ENCODE measurements at places on chromosomes 1 and 21.

GRCh38 chr1:72521659-72522058 is 239.3 kb upstream of the NEGR1 start:
- DNase-seq: no peak

DNA sequence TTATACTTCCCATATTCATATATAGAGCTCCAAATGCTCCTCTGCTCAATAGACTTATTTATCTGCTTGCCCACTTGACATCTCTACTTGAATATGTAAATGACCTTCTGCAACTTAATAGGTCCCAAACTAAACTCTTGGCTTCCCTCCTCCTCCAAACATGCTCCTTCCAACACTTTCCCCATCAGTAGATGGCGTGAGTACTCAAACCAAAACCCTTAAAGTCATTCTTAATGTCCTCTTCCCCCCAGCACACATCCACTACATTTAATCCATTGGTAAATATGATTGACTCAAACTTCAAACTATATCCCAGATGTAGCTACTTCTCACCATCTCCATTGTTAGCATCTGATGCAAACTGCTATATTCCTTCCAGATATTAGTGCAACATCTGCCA is 48.5 kb upstream of the PBX1 start:
- DNase-seq: no peak

- no peak for DNase-seq
These were observed 3.4 kb downstream of the PRELP start for GRCh38 chr1:203478986-203479385.

DNA sequence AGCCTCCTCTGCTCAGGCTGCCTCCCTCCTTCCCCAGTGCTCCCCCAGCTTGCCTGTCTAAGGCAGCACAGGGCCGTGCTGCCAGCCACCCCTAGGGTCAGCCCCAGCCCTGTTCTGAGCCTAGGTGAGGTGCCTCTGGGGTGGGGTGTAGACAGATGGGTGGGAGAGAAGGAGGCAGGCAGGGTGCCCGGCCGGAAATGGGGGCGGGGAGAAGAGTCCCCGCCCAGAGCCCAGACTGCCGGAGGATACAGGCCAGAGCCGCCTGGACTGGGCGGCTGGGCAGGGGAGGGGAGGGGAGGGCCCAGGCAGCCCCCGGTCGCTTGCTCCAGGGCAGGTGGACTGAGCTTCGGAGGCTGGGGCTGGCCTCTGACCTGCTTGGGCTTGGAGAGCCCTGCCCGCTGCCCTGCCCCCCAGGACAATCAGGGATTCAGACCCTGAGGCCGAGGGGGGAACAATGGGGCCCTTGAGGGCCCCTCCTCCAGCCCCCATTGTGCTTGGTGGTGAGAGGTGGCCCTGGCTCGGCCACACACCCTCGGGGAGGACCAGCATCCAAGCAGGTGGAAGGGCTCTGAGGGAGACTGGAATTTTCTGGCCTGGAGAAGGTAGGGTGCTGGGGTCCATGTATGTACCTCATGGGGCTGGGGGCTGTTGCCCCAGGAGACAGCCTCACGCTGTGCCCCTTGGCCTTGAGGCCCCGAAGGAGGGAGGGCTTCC is at the start of gene GJC2:
TSS of gene GJC2 (plus strand) at position 525 of the 714 bp plus-strand sequence. CDS start 7,829 bp downstream, outside the sequence.
- no peak for DNase-seq

GRCh38 chr1:221356693-221357092 is 385.2 kb downstream of the DUSP10 start:
- no peak for DNase-seq

Data from stimulated activated naive B cell treated with anti-CD40 and anti-IgM and Interleukin-4, amounts not matched to agents 10 μg/mL and 1 μg/mL and 100 μg/mL, for 72 hours (primary cell).